ENCODE measurements at places on chromosomes 11 and 22. TPM values are rescaled to one million over a fixed set of nuclear protein-coding genes. Genes with fewer than 3 reads are reported as not detected.

GRCh38 chr22:32661296-32661695 lies 140.2 kb upstream of the TIMP3 start:
- DNase-seq, result no peak
- no peaks in the 10 kb centered on the region for H3K4me1 ChIP-seq
- no peaks in the 10 kb centered on the region for H3K27me3 ChIP-seq
- no peak overlapping the region for H3K4me3 ChIP-seq
- no peak overlapping the region for H3K27ac ChIP-seq

DNA sequence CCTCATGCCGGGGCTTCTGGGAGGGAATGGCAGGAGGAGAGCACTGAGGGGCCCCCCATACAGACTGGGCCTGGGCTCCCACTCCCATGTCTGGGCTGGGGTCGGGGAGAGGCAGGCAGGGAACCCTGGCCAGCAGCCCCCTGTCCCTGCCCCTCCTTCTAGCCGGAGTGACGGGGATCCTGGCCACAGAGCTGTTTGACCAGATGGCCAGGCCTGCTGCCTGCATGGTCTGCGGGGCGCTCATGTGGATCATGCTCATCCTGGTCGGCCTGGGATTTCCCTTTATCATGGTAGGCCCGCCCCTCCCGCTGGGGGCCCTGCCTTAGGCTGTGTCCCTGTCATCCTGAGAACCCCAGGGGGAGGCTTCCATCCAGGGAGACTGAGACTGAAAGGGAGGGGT lies 10.0 kb upstream of the MIF start:
- no peaks in the 10 kb centered on the region for H3K4me1 ChIP-seq
- DNase-seq, result no peak
- no peak overlapping the region for H3K27ac ChIP-seq
- no peaks in the 10 kb centered on the region for H3K36me3 ChIP-seq
- H3K4me3 ChIP-seq, result no peak overlapping the region

Gene B3GAT1
- not detected for polyA plus RNA-seq

- no peak overlapping the region for H3K4me3 ChIP-seq
- H3K36me3 ChIP-seq, result no peaks in the 10 kb centered on the region
- DNase-seq, result no peak
- no peaks in the 10 kb centered on the region for H3K27me3 ChIP-seq
Measured at GRCh38 chr22:29860006-29860766, 22.1 kb upstream of the ASCC2 start.

GRCh38 chr22:48708558-48709245 lies 1119.0 kb downstream of the BRD1 start:
- H3K4me1 ChIP-seq, result no peaks in the 10 kb centered on the region
- H3K36me3 ChIP-seq, result no peaks in the 10 kb centered on the region
- H3K27me3 ChIP-seq, result no peaks in the 10 kb centered on the region
- no peak for DNase-seq

Gene DNHD1
- 0.90 TPM for polyA plus RNA-seq

GRCh38 chr11:73384872-73385689 lies 8.9 kb downstream of the RELT start:
- H3K4me3 ChIP-seq, result no peak overlapping the region
- peaks cover 34% of the 10 kb centered on the region for H3K4me1 ChIP-seq
- no peak for DNase-seq
- no peaks in the 10 kb centered on the region for H3K27me3 ChIP-seq

GRCh38 chr11:110564676-110565356 lies 135.1 kb downstream of the FDX1 start:
- DNase-seq, result no peak
- no peak overlapping the region for H3K27ac ChIP-seq
- H3K4me1 ChIP-seq, result no peaks in the 10 kb centered on the region
- H3K27me3 ChIP-seq, result no peaks in the 10 kb centered on the region
- no peak overlapping the region for H3K4me3 ChIP-seq

Gene APOL5
- polyA plus RNA-seq, result not detected

Gene OR56A1
- not detected for polyA plus RNA-seq

Gene UPK2
- 0.51 TPM for polyA plus RNA-seq

Measured in naive thymus-derived CD4-positive, alpha-beta T cell (primary cell).